Bronchial smooth muscle cell (primary cell): ENCODE measurements at places on chromosomes 6 and 20. TPM values are rescaled to one million over a fixed set of nuclear protein-coding genes. Genes with fewer than 3 reads are reported as not detected.

GSTA1 gene
- not detected in 2 replicates for total RNA-seq

ADGRF1 gene
- total RNA-seq = under 0.01 TPM in 1 of 2 replicates, not detected in the other

POPDC3 gene
- total RNA-seq = 4.9 and 7.9 TPM in 2 replicates

RSPO3 gene
- total RNA-seq = 0.77 and 2.7 TPM in 2 replicates

HLA-DRB5 gene
- not detected in 2 replicates for total RNA-seq

MACROD2 gene
- 0.43 and 0.63 TPM in 2 replicates for total RNA-seq

MYLK4 gene
- 0.32 and 0.52 TPM in 2 replicates for total RNA-seq

SIRPB1 gene
- 0.17 and 0.79 TPM in 2 replicates for total RNA-seq

HLA-F gene
- 2.4 and 3.9 TPM in 2 replicates for total RNA-seq

SLC22A2 gene
- not detected in 2 replicates for total RNA-seq

GHRH gene
- not detected in 2 replicates for total RNA-seq

GJA1 gene
- total RNA-seq = 91.7 and 120 TPM in 2 replicates

SMPDL3A gene
- 24.4 and 57.7 TPM in 2 replicates for total RNA-seq

MUC22 gene
- total RNA-seq = not detected in 2 replicates

CARMIL1 gene
- 17.7 and 20.6 TPM in 2 replicates for total RNA-seq

TBXT gene
- total RNA-seq = not detected in 2 replicates

SSTR4 gene
- total RNA-seq = not detected in 2 replicates

FAM209B gene
- 0.34 TPM in 1 of 2 replicates, not detected in the other for total RNA-seq

KCNQ5 gene
- 0.32 and 0.34 TPM in 2 replicates for total RNA-seq

TRMT11 gene
- 14.0 and 22.7 TPM in 2 replicates for total RNA-seq

COL10A1 gene
- total RNA-seq = 0.16 TPM in 1 of 2 replicates, not detected in the other

ATP6V1G2 gene
- 8.9 and 10.4 TPM in 2 replicates for total RNA-seq

NFATC2 gene
- total RNA-seq = under 0.01 and 0.09 TPM in 2 replicates

PTPN1 gene
- 19.3 and 19.5 TPM in 2 replicates for total RNA-seq

EEF1A2 gene
- 0.43 and 0.79 TPM in 2 replicates for total RNA-seq

IL17F gene
- not detected in 2 replicates for total RNA-seq

NKX2-4 gene
- total RNA-seq = not detected in 2 replicates

RAET1L gene
- not detected in 2 replicates for total RNA-seq

UBE3D gene
- total RNA-seq = 3.6 and 4.4 TPM in 2 replicates

PAX1 gene
- not detected in 2 replicates for total RNA-seq

UNC93A gene
- not detected in 2 replicates for total RNA-seq
